ENCODE measurements at places on chromosomes 5 and 9. TPM values are rescaled to one million over a fixed set of nuclear protein-coding genes. Genes with fewer than 3 reads are reported as not detected.
A peak's percentile ranks its signal among the peaks of the same experiment; 100 is the strongest.

NR5A1 gene
- not detected for polyA plus RNA-seq

CD180 gene
- polyA plus RNA-seq: not detected

KCNT1 gene
- polyA plus RNA-seq: not detected

IDNK gene
- 2.7 TPM for polyA plus RNA-seq

GRCh38 chr5:17428176-17428800 is 69.7 kb upstream of the TAF11L2 start:
- no peak for DNase-seq

DNA sequence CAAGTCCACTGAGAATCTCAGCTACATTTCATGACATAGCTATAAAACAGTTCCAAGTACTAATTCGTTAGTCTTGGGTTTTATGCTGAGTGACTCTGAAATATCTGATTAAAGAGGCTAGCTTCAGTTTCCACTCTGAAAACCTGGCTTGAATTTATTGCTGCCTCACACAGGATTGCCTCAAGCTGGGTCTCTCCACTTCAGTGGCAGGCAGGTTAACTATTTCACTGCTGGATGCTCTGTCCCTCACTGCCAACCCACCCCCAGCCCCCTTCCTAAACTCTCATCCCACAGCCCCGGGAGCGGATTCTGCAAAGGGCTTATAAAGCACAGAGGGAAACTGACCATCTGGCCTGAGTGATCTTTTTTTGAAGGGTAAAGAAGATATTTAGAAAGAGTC is 318.3 kb downstream of the MLLT3 start:
- DNase-seq: no peak

- peak; percentile 47 for DNase-seq
Observed at GRCh38 chr5:32790411-32790951, 79.4 kb downstream of the NPR3 start.

DNA sequence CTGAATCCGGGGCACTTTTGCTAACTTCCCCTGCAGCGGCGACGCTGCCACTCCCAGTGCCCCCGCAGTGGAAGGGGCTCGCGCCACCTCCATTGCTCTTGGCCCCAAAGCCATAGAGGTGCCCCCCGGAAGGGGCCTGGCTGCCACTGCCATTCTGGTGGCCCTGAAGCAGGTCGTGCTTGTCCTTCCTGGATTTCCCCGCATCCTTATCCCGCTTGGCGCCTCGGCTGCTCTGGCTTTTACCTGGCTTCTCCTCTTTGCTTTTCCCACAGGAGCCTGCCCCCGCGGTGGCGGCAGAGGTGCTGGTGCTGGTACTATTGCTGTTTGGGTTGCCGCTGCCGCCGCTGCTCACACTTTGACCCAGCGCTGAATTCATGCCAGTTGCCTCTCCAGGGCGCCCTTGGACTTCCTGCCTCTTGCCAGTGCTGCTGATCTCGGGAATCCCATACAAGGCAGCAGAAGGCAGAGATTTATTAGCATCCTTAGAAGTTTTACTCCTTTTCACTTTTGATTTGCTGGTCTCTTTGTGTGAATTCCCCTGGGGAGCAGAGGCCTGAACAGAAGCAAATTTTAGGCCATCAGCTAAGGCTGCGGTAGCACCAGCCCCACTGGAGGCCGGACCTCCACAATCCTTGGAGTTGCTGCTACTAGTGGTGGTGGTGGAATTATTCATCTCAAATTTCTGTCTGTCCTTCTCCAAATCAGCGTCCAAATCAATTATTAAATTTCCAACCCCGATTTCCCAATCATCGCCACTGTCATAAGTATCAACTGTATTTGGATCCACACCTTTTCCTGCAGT is 2.1 kb downstream of the ZNF608 start:
- no peak for DNase-seq

ROR2 gene
- 0.59 TPM for polyA plus RNA-seq

DNA sequence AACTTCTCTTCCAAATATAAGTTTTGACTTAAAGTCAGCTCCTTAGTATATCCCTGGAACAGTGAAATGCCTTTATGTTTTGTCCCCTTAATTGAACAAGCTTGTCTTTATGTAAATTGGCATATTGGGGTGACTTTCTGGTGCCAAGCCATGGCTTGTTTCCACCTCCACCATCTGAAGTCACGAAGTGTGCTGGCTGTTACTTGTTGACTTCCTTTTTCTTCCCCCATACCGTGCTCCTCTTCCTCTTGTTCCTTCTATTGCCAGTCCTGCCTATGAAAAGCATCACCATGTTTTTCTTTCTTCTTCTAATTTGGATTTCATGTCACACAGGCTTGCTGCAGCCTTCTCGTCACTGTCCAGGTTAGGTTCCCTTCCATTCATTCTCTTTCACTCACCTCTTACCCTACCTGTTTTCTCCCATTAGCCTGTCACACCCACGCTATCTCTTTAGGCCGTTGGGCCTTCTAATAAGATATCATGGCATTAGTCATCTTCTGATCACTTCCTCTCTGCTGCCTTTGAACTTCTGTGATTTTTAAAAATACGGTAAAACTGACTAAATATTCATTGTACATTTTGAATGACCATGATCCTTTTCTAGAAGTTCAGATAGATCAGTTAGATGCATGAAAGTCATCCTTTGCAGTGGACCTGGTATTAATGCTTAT is 48.1 kb downstream of the IQGAP2 start:
- no peak for DNase-seq

- no peak for DNase-seq
Observed at GRCh38 chr5:103904651-103905050, 342.1 kb upstream of the NUDT12 start.

GRCh38 chr5:181181650-181182565 is 23.1 kb downstream of the TRIM7 start:
- DNase-seq: no peak

CDK5RAP2 gene
- polyA plus RNA-seq: 33.8 TPM

GRCh38 chr5:113090336-113091106 is 113.9 kb downstream of the DCP2 start:
- DNase-seq: no peak

DNA sequence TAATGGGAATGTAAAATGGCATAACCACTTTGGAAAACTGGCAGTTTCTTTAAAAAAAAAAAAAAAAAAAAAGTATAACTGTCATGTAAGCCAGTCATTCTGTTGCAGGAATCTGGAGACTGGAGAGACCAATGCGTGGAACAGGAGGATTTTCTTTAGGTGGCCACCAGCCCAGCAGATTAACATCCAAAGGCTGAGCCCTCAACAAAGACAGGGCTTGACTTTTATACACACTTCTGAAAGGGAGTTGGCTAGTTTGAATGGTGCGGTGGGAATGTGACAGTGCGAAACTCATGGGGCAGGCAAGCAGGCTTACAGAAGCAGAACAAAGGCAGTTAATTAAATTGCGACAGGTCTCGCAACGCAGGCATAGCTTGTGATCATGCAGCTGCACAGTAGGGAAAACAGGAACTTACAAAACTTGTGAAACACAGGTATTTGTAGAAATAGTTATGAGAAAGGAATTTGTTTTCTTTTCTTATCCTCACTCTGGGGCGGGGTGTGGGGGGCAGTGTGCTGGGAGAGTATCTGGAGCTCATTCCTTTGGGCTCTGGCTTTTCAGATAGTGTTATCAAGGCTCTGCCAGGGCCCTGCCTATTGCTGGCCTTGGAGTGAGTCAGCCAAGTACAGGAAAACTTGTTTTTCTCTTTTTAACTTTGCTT is 12.0 kb downstream of the UIMC1 start:
- DNase-seq: no peak

CDHR2 gene
- not detected for polyA plus RNA-seq

- DNase-seq: no peak
Observed at GRCh38 chr9:84330246-84330645, 10.3 kb downstream of the SLC28A3 start.

DNA sequence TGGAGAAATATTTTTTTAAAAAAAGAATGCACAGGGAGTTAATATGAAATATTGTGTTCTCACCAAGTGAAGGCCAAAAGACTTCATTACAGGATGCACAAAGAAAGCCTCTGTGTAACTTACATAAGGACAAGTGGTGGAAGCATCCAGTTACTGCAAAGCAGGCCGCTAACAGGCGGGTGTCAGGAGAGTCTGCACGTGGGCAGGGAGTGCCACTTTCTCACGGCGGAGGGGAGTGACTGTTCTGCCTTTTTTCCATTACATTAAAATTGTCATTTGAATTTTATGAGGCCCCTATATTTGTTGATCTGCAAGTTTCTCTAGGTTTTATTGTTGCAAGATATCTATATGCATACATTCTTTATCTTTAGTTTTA is 28.1 kb upstream of the SPATA31E1 start:
- no peak for DNase-seq

DNA sequence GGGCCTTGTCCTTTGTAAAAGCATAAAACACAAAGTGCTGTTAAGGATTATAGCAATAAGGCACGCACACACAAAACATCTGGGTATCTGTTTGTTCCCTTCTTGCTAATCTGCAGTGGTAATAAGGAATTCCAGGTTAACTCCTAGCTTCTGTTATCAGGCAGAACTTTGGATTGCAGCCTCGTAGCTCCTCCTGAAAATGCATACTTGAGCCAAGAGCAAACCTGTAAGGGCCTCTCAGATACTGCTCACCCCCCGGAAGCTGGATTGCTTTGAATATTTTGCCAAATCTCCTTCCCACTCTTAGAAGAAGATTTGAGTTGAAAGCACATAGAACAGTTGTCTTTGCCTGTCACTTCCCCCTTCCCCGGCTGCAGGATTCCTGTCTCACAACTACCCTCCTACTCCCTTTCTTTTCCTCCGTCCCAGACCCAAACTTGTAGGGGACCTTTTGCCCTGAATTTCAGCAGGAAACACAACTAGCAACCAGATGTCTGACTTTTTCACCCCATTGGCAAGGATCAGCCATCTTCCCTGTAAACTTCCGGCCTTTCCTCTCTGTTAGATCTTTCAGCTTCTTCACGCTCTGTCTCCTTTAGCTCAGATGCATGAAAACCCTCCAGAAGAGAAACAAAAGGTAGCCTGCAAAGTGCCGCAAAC is 28.2 kb upstream of the SMAD5 start:
- no peak for DNase-seq

GRCh38 chr5:132773601-132774355 is 3.3 kb downstream of the SEPTIN8 start:
- no peak for DNase-seq
